CD4-positive, alpha-beta T cell treated with Interleukin-4 for 4 hours (primary cell): ENCODE measurements at places on chromosomes 2 and 18.

- peak; percentile 92 for DNase-seq
Observed at GRCh38 chr2:177618255-177619253, 226.0 kb downstream of the AGPS start.

DNA sequence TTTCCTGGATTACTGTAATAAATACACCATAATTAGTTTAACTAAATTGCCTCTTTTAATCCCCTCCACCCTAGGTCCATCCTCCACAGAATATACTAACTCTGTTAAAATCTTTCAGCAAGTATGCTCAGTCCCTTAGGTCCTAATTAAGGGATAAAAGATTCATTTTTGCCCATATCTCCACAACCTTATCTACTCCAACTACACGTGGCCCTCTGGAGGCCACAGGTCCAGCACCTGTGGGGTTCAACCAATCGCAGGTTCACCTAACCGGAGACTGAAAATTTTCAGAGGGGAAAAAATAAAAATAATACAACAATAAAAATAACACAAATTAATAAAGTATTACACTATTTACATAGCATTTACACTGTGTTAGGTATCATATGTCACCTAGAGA is 86.4 kb downstream of the MAP4K3 start:
- no peak for DNase-seq

GRCh38 chr2:231531883-231532755 is 1.9 kb upstream of the NMUR1 start:
- no peak for DNase-seq

- no peak for DNase-seq
Observed at GRCh38 chr2:6081955-6082624, 389.9 kb downstream of the SOX11 start.

GRCh38 chr2:196200557-196200956 is 29.2 kb upstream of the STK17B start:
- DNase-seq = peak; percentile 72

GRCh38 chr2:231489990-231490389 is 25.7 kb upstream of the NCL start:
- DNase-seq = peak; percentile 20

GRCh38 chr2:234163510-234164045 is 113.1 kb downstream of the SPP2 start:
- no peak for DNase-seq

GRCh38 chr2:148279216-148279615 is 258.3 kb downstream of the MBD5 start:
- DNase-seq = no peak

DNA sequence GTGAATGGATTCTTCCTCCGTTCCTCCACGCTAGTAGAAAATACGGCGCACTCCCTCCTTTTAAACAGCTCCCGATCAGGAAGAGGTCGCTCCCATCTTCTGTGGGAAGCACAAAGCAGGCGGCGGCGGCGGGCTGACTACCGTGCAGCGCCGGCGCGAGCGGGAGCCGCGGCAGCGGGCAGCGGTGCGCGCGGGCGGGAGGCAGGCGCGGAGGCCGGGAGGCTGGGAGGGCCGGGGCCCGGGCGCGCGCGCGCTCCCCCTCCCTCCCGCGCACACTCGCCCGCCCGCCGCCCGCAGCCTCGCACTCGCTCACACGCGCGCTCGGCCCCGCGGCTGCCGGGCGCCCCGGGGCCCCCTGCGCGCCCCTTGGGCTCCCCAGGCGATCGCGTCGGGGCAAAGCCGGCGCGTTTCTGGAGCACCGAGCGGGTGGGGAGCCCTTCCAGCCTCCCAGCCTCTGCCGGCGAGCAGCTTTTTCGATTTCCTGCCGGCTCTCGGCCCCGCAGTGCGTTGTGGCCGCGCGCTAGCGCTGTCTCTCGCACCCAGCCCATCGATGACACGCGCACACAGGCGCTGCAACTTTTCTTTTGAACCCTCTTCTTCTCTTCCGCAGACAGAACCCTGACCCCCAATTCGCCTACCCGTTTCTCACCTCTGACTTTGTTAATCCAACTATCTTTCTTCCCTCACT is at the start of gene SLC8A1:
Gene SLC8A1 (minus strand): TSS at position 173 of the 688 bp plus-strand sequence.
- DNase-seq = no peak

DNA sequence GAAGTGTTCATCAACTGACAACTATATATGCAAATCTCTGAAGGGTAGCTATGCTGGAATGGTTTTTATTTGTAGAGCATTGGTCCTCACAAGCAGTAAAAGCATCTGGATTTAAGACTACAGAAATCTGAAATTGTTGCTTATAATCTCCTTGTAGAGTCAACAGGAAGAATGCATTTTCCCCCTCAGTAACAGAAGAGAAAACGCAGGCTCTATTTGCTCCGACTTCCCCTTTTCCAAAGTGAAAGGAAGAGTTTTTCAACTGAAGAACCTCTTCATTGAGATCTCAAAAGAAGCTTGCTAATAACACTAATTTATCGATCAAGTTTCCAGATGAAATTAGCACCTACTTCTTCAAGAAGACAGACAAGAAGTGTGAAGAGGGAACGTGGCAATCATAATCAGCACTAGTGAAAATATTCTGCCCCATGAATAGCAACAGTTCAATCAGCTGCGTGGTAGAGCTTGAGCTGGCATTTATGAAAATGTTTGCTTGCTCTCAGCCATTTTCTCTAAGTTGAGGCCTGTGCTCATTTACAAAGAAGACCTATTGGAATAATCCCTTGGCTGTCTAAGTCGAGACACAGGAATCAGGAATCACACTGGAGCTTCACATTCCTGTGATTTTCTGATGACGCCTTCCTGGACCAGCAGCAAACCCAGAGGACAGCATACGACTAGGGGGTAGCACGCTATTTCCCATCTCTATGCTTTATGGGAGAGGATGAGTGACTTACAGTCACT is 43.7 kb downstream of the TGIF1 start:
- DNase-seq = no peak

- no peak for DNase-seq
Observed at GRCh38 chr2:102250278-102250821, 61.0 kb upstream of the IL1RL1 start.

- no peak for DNase-seq
Observed at GRCh38 chr2:17299891-17300540, 218.2 kb downstream of the RAD51AP2 start.

- no peak for DNase-seq
Observed at GRCh38 chr2:64914735-64915509, 74.3 kb upstream of the SLC1A4 start.

DNA sequence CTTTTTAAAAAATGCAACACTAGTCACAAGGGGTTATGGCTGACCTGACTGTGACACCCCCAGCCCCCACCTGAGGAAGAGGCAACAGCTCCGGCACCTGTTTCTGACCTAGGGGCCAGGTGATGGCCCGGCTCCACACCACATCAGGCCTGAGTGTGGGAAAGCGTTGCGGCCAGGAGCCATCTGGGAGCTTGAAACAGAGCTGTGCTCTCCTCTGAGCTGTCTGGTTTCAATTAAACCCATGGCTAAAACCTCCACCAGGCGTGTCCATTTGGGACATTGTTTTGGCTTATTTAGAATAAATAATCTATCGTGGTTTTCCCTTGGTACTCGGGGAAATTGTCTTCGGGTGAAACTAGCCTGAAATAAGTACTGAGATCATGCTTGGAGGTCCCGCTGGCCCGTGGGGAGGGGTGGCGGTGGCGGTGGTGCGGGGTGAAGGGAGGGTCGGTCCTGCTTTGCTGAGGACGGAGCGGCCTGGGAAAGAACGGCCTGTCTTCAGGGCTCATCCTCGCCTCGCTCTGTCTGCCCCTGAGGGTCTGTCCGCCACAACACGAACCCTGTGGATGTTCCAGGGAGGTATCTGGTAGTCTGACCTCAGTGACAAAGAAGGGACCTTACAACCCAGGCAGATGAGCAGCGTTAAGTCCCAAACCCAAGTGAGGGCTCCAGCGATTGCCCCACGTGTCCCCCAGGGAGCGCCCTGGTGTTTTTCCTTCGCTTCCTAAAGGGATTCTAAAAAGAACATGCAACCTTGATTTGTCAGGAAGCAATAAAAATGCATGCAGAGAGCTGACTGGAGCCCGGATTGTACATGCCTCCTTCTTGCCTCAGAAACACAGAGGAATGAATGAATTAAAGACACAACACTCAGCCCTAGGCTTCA is 58.7 kb downstream of the IL1RL2 start:
- DNase-seq = no peak

- DNase-seq = no peak
Observed at GRCh38 chr2:208406474-208407451, at the start of gene PTH2R. TSS of gene PTH2R (plus strand) at chr2:208406792. CDS start at chr2:208407044, 252 bp downstream.

- no peak for DNase-seq
Observed at GRCh38 chr2:220499225-220499624, 871.8 kb downstream of the SLC4A3 start.

DNA sequence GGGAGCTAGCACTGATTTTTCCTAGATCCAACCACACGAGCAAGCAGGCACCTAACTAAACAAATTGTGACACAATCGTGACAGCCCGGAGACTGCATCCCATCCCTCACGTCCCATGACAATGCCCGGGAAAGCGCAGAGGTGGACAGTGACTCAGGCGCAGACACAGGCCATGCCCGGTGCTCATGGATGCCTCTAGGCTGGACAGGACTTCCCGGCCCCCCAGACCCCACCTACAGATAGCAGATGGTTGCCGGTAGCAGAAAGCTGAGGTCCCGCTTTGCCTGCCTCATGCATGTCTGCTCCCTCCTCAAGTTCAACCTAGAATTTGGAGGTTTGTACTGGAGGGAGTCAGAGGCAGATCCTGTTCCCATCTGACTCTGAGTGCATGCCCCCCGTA is 81.0 kb downstream of the TPO start:
- no peak for DNase-seq

DNA sequence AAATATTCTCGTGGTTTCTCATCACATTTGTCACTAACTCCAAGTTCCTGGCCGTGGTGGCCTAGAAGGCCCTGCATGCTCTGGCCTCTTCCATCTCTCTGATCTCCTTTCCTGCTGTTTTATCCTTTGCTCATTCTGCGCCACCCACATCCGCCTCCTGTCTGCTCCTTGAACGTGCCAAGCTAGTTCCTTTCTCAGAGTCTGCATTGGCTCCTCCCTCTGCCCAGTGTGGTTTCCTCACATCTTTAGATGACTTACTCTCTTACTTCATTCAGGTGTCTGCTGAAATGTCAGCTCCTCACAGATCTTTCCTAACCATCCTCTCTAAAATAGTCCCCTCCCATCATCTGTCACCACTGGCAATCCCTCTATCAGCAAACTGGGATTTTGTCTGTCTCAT is 158.6 kb upstream of the RBMS1 start:
- DNase-seq = peak; percentile 64

DNA sequence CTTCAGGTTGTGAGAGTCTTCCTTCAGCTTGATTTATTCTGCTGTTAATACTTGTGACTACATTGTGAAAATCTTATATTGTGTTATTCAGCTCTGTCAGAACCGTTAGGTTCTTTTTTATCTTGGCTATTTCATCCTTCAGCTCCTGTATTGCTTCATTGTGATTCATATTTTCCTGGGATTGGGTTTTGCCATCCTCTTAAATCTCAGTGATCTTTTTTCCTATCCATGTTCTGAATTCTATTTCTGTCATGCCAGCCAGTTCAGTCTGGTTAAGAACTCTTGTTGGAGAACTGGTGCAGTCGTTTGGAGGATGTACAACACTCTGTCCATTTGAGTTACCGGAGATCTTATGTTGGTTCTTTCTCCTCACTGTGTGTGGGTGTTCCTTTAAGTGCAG is 19.1 kb downstream of the MSTN start:
- DNase-seq = no peak

DNA sequence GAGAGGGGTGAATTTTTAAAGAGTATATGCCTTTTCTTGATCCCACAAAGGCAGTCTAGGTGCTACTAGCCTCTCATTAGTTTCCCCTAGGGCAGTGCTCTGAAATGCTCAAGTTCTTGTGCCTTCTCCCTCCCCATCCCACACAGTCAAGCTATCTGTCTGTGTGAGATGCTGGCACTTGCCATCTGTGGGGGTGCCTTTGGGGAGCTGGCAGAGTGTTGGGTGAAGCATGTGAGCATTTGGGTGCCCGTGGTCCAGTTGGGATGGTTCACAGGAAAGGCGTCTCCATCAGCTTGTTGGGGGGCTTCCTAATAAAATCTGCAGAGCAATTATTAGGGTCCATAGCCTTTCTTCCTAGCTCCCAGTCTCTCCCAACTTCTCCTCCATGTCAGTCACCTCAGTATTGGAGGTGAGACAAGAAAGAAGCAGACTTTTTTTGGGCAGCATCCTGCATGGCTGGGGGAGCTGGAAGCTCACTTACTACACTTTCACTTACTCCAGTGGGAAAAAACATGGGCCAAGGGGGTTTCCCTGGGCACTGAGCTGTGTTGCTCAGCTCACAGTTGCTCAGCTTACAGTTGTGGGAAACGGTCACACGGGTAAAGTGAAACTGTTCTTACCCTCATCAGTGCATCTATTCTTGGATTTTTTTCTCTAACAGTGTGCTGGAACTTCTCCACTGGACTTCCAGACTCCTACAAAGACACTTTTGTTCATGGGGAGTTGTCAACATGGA is 29.3 kb downstream of the COLEC11 start:
- no peak for DNase-seq

DNA sequence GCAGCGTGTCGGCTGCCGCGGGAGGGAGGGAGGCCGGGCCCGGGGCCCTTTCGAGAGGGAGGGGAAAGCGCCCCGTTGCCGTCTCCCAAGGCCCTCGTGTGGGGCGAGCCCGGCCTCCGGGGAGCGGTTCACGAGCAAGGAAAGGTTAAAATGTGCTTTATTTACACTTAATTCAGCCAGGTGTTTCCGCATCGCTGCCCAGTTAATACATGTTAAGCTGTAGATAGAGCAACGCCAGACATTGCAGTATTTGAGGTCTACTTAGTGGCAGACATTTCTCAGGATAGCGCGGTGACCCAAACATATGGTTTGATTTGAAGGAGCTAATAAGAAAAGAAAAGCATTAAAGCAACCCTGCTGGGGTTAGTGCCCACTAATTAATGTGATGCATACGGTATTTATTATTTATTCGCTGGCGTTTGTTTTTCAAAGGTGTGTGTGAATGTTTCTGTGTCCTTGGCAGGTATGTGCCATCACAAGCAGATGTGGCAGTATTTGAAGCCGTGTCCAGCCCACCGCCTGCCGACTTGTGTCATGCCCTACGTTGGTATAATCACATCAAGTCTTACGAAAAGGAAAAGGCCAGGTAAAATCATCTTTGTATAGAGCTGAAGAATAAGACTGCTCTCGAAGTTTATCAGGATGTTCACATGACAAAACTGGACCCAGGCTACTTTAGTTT is 571 bp downstream of the EEF1B2 start:
- no peak for DNase-seq
